ENCODE measurements at places on chromosomes 2 and 18.

DNA sequence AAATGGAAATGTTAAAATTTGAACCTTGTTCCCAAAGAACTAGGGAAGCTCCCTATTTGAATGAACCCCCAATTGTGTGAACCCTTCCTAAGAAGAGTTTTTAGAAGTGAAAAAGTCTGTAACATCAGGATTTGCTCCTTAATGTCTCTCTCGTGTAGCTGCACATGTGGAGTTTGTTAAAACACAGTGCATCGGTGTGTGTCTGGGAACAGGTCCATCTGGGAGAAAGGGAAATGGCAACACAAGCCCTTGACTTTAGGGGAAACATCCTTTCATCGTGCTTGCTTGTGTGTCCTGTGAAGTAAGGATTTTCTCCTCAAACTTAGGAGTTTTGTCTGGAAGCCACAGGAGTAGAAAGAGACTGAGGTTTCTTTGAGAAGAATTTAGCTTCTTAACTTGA lies 203.9 kb downstream of the PRKCE start:
- DNase-seq = no peak

- no peak for DNase-seq
Observed at GRCh38 chr2:112148477-112148876, 10.3 kb downstream of the FBLN7 start.

DNA sequence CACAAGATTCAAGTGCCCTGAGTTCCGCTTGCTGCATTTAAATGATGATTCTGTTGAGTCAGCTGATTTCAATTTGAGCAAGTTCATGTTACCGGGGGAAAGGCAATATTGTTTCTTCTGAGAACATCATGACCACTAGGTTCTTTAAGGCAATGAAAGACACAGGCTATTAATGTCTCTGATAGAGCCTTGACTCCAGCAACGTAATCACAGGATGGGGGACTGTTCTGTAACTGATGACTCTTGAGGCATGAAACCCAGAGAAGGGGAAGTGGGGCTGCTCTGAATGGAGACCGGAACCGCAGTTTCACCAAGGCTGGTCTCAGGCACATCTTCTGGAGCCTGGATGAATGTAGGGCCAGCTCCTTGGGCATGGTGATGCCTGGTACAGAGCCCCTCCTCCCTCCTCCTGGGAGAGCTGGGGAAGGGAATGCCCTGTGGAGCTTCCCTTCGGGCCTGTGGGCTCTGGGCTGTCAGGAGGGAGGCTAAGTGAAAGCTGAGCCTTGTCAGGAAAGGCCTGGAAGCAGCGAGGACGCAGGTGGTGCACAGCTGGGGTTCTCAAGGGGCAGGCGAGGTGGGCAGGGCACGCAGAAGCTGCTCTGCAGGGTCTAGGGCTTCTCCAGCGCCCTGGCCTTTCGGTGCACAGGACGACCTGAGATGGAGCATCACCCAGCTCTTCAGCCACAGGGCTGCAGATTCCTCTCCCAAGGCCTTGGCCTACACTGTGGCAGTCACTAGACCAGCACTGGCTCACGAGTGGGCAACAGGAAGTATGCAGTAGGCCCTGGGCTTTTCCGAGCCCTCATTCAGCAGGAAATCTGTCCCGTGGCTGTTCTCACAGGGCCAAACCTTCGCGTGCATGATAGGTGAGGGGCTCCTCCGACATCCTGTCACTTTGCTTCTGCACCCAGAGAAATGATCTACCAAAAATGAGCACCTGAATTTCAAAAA lies 36.6 kb upstream of the PRLH start:
- no peak for DNase-seq

DNA sequence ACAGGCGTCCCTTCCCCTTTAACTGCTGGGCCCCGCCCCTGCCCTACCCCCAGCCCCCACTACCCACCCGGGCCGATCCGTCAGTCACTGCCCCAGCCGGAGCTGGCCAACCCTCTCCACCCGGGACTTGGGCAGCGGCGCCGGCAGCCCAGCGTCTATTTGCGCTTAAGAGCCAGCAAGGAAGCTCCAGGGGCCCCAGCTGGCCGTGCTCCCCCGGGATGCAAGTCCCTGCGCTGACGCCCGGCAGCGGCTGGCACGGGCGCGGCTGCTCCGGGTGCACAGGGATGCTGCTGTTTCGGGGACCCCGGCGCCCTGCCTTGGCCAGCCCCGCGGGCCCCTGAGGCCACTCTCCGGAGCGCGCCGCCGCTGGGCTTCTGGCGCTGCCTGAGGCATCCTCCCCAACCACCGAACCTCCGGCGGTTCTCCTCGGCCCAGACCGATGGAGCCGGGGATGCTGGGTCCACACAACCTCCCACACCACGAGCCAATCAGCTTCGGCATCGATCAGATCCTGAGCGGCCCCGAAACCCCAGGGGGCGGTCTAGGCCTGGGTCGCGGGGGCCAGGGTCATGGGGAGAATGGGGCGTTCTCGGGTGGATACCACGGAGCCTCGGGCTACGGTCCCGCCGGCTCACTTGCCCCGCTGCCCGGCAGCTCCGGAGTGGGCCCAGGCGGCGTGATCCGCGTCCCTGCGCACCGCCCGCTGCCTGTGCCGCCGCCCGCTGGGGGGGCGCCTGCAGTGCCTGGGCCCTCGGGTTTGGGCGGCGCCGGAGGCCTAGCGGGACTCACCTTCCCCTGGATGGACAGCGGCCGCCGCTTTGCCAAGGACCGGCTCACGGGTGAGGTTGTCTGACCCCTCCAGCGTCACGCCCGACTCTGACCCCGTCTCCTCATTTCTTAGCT lies at the start of gene TLX2:
TLX2 (plus strand) TSS at position 83 of the 903 bp plus-strand sequence; CDS start at position 440, 357 bp downstream.
- DNase-seq = peak; percentile 50

DNA sequence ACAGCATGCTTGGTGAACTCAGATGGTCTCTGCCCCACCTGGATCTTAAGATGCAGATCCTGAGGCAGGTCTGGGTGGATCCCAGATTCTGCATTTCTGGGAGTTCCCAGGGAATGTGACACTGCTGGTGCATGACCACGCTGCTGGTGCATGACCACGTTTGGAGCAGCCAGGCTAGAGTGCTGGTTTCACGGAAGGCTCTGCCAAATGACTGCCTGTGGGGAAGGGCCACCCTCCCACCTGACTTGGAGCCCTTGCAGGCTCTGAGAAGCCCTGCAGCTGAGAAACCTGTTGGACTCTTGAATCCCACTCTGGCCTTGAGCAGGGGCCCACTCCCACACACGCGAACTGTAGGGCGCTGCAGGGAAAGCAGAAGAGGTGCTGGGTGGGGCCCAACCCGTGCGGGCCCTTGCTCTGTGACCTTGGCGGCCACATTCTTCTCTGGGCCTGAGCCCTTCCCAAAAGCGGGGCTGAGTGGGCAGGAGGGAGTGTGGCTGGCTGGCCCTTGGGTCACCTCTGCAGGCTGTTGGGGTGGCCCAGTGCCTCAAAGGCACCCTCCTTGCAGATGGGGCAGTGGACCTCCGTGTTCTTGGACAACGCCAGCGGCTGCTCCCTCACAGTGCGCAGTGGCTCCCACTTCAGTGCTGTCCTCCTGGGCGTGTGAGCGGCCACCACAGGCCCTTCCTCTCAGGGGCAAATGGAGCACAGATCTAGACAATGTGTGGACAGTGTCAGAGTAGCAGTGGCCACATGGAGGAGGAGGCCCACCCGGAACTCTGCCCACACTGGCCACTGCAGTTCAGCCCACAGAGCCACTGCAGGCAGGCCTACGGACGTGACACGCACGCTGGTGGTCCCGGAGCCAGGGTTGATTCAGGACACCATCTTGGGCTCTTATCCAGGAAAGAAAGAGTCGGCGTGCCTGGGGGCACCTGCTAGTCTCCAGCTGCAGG lies 7.9 kb downstream of the ERFE start:
- no peak for DNase-seq

GRCh38 chr2:222232372-222232771 lies 66.4 kb downstream of the PAX3 start:
- DNase-seq = no peak

DNA sequence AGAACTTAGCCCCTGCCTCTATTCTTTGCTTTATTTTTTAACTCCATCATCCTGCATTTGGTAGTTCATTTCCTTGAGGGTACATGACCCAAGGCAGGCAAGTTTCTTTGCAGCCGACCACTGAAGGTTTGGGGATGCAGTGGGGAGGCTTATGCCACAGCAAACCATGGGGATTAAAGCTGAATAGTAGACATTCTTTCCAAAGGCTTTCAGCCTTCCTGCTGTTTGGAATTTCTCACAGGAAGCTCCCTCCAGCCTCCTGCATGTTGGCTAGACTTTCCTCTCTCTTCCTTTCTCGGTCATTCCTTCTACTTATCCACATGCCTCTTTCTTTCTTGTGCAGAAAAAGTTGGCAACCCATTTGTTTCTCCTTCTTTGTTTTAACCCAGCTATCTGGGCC lies 77.3 kb downstream of the SOCS6 start:
- peak; percentile 16 for DNase-seq

Measured in WTC11 (cell line).